CD8-positive, alpha-beta T cell (primary cell): ENCODE measurements at places on chromosomes 12 and 14. TPM values are rescaled to one million over a fixed set of nuclear protein-coding genes. Genes with fewer than 3 reads are reported as not detected.

GRCh38 chr14:60153991-60154390 is 11.2 kb downstream of the DHRS7 start:
- DNase-seq = no peak

DNA sequence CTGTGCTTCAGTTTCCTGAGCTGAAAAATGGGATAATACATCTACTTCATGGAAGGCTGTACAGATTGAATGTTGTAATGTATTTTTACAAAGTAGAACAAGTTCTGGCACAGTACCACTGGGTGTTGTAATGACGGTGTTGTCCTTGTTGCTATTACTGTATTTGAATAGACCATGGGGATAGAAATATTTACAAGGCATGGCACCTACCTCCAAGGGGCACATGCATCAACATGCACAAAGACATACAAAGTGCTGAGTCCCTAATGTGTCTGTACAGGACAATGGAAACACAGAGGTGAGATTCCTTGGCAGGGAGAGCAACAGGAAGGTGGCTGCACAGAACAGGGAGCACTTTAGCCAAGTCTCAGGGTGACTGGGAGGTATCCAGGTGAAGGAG is 930.6 kb upstream of the TMEM132C start:
- DNase-seq = no peak

GRCh38 chr12:81294325-81295190 is 216.7 kb downstream of the ACSS3 start:
- DNase-seq = no peak

- DNase-seq = no peak
These were observed 101.9 kb downstream of the RFLNA start for GRCh38 chr12:124396544-124397398.

Gene SLCO1C1
- not detected for total RNA-seq
